ENCODE measurements at places on chromosomes 7 and 10.

DNA sequence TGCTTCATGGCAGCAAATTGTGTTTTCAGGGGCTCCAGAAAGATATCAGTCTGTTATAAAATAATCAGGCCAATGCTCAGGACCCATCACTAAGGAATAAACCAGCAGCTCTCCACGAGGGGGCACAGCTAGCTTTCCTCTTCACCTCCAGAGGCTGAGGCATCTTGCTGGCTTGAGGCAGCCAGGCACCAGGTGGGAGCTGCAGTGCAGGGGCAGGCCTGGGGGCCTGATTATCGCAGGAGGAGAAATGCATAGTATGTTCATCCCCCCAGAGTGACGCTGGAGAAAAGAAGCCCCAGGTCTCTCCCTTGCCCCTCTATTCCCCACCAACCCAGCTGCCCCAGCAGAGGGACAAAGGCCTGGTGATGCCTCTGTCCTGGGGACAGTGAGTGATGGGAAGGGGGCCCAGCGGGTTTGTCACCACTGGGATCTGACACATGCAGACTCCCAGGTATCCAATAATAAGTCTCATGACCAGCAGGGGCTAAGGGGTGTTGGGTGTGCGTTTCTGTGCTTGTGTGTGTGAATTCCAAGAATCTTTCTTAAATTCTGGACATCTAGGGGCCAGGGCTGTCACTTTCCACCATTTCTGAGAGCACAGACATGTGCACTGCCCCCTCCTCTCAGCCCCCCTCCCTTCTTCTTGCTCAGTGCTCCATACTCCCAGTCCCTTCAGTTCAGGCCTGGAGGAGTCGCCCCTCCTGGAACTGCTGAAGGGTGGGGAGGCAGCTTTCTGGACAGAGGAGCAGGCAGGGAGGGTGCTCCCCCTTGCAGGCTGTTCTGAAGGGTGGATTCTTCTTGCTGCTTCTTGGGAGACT lies 128.1 kb upstream of the FAM20C start:
- DNase-seq = no peak

DNA sequence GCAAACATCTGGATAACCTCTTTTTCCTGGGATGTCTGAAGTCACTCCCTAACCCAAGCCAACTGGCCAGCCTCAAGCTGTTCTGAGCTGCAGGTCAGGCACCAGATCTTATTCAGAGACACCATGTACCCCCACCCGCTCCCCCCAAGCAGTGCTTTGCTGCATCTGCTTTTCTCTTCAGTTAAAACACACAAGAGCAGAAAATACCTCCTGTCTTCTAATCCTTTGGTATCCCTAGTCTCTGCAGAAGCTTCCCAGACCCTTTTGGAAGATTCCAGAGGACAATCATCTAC lies 3.0 kb downstream of the ZNF488 start:
- DNase-seq = no peak

- no peak for DNase-seq
Observed at GRCh38 chr10:70620020-70620289, 17.4 kb upstream of the PRF1 start.

DNA sequence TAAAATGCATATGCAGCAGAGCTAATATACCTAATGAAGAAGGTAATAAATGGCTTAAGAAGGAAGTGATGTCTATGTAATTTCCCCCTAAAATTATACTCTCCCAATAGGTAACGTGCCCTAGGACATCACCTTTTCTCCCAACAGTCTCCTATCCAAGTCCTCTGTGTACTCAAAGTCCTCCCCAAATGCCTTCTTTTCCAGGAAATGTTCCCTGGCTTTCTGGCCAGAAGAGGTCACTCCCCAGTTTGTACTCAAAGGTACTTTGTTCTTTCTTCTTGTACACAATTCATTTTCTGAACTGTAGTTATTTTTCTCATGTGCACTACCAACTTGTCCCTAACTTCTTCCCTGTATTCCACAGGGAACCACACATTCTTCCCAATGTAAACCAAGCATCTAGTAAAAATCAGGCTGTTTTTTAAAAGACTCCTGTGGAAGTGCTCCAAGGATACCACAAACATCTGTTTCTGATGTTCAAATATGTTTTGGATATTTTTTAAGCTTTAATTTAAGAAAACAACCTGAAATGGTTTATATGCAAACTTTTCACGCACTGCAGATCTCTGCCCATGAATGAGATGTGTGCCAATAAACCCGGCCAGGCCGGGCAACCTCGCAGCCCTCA lies 262.3 kb upstream of the KLF14 start:
- no peak for DNase-seq

GRCh38 chr7:1700536-1701333 lies 30.7 kb downstream of the ELFN1 start:
- no peak for DNase-seq

- DNase-seq = no peak
Observed at GRCh38 chr10:129940617-129941198, 23.4 kb downstream of the EBF3 start.

- DNase-seq = no peak
Observed at GRCh38 chr7:136214356-136214755, 237.2 kb upstream of the MTPN start.

Measured in lower leg skin (tissue), 4 donors.